ENCODE measurements at places on chromosomes 6 and 20.

DNA sequence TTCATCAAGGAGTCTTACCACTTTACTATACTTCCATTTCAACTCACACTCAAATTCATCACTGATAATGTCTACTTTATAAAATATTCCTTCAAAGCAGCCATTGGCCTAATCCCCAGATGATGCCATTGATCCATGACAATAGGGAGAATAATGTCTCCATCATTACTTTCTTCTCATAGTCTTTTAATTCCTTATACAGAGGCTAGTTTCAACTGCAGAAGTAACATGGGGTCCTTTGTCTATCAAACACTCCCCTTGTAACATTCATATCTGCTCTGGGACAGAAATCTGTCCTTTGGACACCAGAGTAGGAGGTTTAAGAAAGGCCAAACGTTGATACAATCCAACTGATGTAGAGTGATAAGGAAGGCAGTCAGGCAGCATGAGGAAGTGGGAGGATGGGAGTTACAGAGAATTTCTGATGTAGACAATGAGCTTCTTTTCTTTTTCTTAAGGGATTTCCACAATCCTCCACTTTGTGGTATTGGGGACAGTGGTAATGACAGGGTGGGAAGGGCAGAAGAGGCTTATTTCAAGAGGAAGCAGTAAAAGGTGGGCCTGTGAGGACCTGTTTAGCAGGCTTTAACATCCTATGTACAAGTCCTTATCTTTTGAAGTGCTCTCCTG lies 18.9 kb upstream of the HLA-DOA start:
- no peak for DNase-seq

- no peak for DNase-seq
Measured at GRCh38 chr6:34585108-34585507, 29.0 kb upstream of the SPDEF start.

DNA sequence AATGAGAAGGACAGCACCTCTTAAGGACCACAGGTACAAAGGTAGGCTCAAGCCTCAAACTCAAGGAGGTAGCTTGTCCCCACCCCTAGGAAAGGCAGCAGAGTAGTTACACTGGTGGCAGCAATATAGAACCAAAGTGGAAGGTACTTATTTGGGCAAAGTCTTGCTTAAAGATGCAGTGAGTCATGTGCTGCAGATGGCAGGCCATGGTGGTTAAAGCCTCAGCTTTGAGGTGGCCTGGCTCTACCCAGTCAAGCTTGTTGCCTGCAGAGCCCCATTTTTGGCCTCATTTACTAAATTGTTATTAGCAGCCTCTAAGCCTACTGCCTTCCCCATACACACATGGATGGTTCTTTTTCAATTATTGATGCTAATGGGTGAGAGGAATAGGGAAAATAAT lies 146.0 kb downstream of the ELOVL4 start:
- DNase-seq = no peak

GRCh38 chr6:168192901-168193815 lies 114.1 kb upstream of the FRMD1 start:
- no peak for DNase-seq
